Left colon (tissue), 2 donors: ENCODE measurements at places on chromosomes 3 and 15.

DNA sequence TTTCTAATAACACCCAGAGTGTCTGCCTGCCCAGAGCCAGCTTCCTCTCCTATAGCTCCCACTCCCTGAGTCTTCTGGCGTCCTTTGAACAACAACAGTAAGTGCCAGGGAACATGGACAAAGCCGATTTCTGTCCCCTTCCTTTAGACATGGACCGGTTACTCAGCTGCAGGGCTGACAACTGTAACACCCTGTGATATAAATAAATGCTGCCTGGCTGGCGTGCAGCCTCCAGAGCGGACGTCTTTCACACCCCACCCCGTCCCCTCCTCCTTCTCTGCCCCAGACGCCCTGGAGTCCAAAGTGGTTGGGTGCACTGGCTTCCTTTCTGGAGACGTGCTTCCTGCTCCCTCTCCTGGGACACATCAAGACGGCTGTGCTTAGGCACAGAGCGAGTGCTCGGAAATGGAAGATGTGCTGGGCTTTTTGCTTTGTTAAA, 281.9 kb upstream of the LRRFIP2 start:
- peak; percentile 75 for DNase-seq

DNA sequence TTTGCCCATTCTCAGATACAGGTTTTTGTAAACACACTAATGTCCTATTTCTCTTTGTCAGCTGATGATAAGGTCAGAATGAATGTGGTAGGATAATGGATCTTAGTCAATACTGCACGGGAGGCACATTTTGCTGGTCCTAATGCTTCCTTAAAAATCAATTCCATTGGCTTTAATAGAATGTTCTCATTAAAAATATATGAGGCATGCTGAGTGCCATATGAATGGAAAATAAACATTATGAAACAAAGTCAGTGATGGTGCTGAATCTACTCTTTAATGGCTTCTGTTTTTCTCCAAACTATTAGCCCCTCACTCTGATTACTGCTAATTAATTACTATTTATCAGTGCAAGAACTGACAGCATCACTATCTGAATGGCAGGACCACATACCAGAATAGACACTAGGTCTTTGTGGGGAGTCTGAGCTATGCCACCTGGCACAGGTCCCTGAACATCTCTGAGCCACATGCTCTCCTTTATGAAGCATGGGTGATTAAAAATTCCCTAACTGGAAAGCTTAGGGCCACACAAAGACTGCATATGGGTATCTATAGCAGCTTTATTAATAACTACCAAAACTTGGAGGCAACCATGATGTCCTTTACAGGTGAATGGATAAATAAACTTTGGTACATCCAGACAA, 278.9 kb downstream of the MEX3B start:
- DNase-seq, result no peak

DNA sequence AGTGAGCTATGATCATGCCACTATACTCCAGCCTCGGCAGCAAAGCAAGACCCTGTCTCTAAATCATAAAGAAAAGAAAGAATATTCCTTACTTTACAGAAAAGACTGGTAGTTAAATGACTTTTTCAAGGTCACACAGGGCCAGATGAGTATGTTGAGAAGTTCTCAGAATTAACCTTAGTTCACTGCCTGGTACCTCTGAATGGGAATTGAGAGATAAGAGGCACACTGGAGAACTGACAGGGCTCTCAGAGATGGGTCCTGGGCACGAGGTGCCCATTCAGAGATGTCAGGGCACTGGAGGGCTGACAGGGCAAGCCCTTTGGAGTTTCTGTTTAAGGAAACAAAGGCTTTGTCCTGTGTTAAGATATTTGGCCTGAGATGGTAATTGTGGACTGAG, 157.7 kb downstream of the PDE8A start:
- DNase-seq, result no peak

DNA sequence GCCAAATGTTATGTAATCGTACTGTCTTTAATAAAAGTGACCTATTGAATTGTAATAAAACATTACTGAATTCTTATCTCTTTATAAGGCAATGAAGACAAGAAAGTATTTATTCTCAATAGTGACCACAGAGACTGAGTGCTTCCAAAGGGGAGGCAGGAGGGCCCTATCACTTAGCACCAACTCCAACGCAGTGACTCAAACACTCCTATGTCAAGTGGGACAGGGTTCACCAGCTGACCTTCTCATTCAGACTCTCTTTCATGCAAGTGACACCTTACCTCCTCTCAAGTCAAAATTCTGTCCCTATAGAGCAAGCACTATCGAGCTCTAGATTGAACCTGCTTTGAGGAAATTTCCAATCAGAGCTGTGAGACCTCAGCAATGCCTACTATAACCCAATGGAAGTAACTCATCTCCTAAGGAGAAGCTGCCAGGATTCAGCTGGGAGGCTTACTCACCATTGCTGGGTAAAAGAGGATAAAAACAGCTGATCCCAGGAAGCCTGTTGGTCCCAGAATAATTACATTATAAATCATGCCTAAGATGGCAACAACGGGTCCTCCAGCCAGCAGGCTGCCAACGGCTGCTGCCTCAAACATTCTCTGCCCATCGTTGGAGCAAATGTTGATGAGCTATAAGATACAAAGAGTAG, 35.6 kb downstream of the ABCC5 start:
- DNase-seq, result no peak

DNA sequence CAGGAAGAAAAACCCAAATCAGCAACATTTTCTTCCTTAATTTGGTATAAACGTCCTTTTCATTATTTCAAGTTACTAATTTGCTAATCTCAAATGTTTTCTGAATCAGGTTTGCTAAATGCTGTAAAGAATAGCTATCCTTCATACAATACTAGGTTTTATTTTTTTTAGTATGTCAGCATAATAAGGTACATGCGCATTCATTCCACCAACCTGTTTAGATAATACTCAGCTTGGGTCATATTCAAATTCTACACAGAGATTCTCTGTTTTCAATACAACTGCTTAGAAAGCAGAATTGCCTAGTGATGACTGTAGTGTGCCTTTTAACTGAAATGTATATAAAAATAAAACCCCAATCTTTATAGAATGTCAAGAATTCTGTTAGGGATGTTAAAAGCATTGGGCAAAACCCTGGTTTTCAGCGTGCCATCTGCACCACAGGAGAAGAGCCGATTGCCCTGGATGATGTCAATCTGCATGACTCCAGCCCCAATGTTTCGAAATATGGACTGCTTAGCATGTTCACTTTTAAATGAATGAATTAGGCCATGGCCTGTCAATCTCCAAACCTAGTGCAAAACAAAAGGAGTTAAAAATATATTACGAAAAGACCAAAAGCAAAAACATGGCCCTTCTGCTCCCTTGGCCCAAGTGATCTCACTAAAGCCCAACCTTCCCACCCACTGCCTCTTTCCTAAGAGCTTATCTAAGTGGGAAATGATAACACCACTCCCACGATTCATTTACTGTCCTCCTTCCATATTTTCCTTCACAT, 107.4 kb downstream of the GLDN start:
- no peak for DNase-seq

- DNase-seq, result no peak
These were observed 150.7 kb upstream of the TRIM42 start for GRCh38 chr3:140527156-140527555.

- no peak for DNase-seq
These were observed 7.3 kb downstream of the RCCD1 start for GRCh38 chr15:90962021-90962420.

- DNase-seq, result no peak
These were observed 8.2 kb upstream of the TMEM62 start for GRCh38 chr15:43125100-43125661.

- no peak for DNase-seq
These were observed 50.5 kb upstream of the LRRFIP2 start for GRCh38 chr3:37224879-37225278.

DNA sequence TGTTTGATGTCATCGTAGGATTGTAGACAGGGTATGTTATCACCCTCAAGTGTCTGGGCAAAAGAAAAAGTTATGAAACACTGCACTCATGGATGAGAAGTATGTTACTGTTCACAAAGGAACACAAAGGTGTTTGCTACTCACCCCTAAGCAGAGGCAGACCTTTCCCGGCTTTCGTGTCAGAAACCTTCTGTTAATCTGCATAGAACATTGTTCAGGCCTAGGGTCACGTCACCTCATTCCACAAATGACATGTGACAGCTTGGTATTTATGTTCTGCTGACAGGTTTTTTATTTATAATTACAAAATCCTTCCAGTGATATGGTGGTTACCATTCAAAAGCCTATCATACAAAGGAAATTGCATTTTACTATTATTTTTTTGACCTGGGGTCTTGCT, 16.5 kb downstream of the THUMPD3 start:
- no peak for DNase-seq

- no peak for DNase-seq
These were observed 23.3 kb upstream of the CEMIP start for GRCh38 chr15:80755885-80756284.
